ENCODE measurements at places on chromosomes 1 and 21. TPM values are rescaled to one million over a fixed set of nuclear protein-coding genes. Genes with fewer than 3 reads are reported as not detected.
A peak's percentile ranks its signal among the peaks of the same experiment; 100 is the strongest.

GRCh38 chr1:230026572-230026971 is 40.5 kb upstream of the GALNT2 start:
- no peak for DNase-seq

GRCh38 chr1:15303935-15304334 is 56.9 kb downstream of the FHAD1 start:
- no peak for DNase-seq

- peak; percentile 72 for DNase-seq
These were observed 58.3 kb upstream of the SDC3 start for GRCh38 chr1:30966690-30967369.

- DNase-seq: no peak
These were observed 19.2 kb downstream of the TUT4 start for GRCh38 chr1:52533713-52534112.

- DNase-seq: no peak
These were observed 11.8 kb upstream of the F3 start for GRCh38 chr1:94553323-94553730.

DNA sequence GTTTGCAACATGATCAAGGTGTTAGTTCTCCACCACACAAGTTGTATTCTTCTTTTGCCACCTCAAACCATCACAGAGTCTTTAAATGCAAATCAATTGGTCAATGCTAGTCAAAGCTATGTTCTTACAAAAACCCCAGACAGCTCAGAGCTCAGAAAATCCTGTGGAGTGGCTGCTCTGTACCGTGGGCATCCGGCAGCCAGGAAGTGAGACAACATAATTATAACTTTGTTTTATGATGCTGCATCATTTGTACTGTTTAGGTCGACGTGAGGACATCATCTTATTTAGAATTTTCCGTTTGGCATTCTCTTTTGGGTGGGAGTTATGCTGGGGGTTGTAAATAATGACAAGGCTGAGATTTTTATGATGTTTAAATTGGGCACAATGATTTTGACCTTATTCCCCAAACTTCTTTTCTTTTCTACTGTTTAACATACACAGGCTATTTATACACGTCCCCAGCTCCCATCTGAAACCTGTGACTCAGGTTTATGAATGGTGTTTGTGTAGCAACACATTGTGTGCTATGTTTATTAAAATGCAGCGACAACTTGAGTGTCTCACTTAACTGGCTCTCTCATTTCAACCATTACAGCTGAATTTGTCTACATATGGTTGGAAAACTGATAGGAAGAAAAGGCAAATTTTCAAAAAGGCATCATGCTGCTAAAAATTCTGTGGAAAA is 124.0 kb downstream of the CNIH3 start:
- no peak for DNase-seq

GRCh38 chr1:246711548-246712003 is 12.6 kb upstream of the SCCPDH start:
- DNase-seq: no peak

- no peak for DNase-seq
These were observed 55.7 kb downstream of the RGS4 start for GRCh38 chr1:163124812-163125211.

DNA sequence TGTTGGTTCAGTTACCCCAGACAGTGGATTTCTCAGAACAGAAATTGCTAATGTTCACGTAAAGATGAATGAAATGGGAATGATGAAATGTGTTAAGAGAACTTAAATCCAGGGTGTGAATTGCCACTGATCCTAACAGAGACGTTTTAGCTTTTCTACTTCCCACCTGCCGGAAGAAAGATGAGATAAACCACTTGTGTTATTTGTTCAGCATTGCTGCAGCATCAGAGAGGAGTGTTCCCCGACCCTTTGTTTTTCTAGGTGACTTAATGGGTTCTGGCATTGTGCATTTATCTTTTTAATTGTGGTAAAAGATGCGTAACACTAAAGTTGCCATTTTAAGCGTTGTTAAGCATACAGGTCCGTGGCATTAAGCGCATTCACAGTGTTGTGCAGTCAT is 122.3 kb downstream of the GALNT2 start:
- DNase-seq: no peak

DNA sequence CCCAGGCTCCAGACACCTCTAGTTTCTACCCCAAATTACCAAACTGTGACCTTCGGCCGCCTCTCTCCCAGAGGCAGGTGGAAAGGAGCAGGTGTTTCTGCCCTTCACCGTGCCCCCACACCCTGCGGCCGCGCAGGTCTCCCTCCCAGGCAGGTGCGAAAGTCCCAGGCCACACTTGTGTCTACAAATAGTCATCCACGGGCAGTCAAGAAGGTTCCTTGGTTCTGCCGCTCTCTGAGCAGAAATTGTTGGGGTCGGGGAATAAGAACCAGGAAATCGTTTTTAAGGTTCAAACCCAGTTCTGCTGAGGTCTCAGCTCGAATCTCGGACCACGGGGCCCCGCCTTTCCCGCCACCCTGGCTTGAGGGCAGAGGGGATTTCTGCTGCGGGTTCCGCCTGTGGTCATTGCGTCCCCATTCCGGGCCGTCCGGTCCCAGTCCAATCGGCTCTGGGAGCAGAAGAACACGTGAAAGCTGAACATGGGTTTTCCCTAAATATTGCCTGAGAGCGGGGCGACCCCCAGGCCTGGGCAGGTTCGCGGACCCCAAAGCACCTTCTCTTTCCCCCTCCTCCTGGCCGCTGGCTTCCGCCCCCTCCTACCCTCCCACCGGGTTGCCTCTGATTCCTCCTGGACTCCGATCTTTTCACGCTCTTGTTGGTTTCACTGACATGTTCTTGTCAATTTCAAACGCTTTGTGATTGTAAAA is 1.2 kb upstream of the ATF3 start:
- DNase-seq: no peak

DNA sequence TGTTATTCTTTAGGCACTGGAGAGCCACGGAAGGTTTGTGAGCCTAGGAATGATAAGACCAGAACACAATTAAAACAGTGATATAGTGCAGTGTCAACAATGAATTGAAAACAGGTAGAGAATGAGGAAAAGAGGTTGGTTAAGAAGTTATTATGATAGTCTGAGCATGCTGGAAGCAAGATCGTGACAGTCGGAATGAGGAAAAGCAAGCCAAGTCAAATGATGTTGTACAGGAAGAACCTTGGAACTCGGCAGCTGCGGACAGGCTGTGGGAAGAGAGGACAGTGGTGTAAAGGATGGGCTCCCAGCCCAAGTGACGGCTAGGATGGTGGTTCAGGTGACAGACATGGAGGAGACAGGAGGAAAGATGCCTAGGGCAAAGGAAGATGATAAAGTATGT is 25.6 kb downstream of the MTARC1 start:
- no peak for DNase-seq

DNA sequence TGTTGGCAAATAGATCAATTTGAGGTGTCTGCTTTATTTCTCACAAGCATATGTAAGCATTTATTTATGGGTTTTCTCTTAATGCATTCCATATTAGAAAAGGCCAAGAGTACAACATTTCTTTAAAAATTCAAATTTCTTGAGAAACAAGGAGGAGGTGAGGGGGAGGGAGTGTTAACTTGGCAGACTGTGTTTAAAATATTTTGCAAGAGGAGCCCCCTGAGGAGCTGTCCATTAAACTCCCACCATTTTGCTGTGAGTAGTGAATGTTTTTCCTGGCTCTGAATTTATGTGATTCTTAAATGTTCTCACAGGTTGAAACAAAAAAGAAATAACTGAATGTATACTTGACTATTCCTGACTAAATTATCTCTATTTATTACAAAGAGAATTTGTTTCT is 363.8 kb downstream of the PTPRC start:
- no peak for DNase-seq

DNA sequence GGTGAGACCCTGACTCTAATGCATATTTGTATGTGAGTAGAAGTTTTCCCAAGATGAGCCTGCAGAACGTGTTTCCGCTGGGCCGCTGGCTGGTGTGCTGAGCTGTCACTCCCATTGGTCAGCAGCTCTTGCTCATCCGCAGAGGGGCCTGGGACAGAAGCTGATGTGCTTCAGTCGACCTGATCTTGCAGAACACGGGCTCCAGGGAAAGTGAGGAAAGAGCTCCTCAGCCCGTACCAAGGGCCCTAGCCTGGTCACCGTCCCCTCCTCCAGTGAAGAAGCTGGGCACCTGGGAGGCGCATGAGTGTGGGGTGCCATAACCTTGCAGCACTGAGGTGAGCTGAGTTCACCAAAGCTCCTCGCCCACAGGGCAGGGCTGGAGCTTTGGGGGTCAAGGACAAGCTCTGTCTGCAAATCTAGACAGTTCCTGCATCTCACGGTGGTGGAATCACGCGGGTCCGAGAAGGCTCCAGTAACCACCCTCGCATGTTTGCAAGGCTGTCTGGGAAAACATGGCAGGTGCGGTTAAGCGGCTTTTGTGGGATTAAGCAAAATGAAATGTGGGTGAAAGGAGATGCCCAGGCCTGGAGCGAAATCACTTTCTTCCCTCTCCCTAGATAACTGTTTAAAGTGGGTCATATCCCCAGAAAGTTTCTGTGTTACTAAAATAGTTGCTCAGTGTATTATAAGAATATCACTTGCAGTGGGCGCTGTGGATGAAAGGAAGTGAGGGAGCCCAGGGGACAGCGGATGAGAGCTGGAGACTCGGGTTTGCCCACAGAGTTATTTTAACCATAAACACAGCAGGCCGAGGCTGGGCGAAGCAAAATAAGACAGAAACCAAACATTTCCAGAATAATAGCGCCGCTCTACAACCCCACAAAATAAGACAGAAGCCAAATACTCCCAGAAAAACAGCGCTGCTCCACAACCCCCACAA is 33.1 kb upstream of the LRRC3 start:
- DNase-seq: no peak

- no peak for DNase-seq
These were observed 155.1 kb downstream of the SIPA1L2 start for GRCh38 chr1:232474826-232475225.

- DNase-seq: peak; percentile 20
These were observed 29.9 kb upstream of the TMEM222 start for GRCh38 chr1:27292106-27292505.

- DNase-seq: peak; percentile 77
These were observed 2.5 kb upstream of the BCL10 start for GRCh38 chr1:85278853-85279314.

DNA sequence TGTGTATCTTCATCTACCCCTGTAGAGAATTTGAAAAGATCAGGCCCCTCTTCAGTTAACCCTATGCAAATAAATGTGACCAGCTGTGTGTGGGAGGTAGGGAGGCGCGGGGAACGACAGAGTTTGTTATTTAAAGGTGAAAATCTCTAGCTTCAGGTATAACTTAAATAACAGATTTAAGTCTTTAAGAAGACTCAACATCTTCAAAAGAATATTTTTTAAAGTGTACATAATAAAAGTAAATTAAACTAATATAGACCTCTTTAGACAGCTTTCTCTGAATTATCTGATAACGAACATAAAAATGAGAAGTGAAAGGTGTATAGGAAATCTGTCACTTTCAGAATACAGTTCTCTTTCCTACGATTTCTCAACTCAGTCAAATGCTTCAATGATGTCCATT is 16.0 kb downstream of the ANGPTL3 start:
- no peak for DNase-seq

DNA sequence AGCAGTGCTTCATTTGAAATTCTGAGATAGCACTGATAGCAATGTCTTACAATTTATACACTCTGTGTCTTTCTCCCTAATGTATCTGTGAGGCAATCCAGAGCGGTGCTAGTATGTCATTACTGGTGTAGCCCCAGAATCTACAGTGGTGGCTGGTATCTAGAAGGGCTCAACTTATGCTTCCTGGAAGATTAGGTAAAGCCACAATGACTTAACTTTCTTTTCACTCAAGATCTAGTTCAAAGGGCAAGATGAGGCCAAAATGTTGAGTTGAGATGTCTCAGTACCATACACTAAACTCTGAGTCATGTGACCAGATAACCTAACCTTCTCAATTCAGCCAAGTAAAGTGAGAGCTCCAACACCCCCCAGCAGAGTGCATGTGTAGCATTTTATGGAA is 77.5 kb downstream of the PAPPA2 start:
- no peak for DNase-seq

DNA sequence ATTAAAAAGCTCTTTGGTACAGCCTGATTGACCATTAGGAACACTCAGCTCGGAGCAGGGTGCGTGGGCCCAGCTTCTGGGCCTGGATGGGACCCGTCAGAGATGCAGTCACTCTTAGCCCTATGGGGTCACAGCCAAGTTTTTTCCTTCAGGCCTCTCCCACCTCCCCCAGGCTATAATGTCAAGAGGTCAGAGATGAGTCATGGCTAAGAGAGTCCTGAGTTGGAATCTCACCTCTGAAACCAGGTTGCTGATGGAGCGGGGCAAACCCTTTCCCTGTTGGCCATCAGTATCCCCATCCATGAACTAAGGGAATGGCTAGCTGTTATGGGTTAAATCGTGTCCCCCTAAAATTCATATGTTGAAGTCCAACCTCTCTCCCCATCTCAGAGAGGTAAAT is 195.9 kb upstream of the POU3F1 start:
- DNase-seq: no peak

DNA sequence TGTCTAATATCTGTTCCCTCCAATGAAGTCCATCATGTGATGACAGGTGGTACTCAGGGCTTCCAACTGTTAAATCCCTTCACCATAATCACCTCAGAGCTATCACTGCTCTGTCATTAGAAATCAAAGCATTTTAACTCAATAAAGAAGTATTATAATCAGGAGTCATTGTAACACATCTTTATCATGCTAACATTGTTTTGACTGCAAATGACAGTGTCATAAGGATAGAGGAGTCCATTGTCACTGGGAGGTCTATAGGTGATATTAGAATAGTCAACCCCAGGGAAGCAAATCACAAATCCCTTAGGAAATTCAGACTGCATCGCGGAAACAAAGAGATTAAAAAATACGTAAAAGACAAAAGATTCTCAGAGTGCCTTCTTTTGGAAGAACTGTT is 30.8 kb downstream of the LRRC53 start:
- no peak for DNase-seq

DNA sequence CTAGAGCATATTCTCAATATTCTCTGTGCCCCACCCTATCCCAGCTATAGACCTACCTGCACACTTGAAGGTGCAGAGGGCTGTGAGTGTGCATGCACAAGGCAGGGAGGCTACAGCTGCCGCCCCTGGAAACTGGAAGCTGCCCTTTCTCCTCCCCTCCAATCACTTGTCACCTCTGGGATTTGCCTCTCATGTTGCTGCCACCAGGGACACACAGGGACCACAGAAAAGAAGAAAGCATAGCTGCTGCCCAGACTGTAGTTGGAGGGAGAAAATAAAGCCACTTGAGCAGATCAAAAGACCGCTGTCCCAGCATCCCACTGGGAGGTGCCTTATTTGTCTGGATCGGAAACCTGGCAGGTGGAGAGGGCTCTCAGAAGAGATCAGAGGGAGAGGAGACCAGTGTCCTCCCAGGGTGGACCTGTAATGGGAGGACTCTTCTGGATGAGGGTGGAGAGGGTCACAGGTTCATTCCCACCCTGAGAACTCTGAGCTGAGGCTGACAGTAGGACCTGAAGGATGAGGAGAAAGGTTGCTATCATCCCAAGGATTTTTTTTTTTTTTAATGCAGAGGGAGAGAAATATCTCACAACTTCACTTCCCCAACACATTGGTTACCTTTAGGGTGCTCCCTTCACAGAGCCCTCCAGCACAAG is 7.6 kb upstream of the INPP5B start:
- DNase-seq: no peak

Gene MIER1
- 42.2 TPM for total RNA-seq

Gene RNU1-4
- under 0.01 TPM for total RNA-seq

Gene ANKRD34A
- total RNA-seq: 0.28 TPM

Gene SLC35E2B
- 48.2 TPM for total RNA-seq

Gene FLG
- total RNA-seq: not detected

Gene CASQ2
- total RNA-seq: 0.08 TPM

Gene ABCD3
- 96.4 TPM for total RNA-seq

Gene HES3
- not detected for total RNA-seq

Gene PRSS38
- total RNA-seq: not detected
